NCI-H524 (cell line): ENCODE measurements at places on chromosomes 4 and X.

DNA sequence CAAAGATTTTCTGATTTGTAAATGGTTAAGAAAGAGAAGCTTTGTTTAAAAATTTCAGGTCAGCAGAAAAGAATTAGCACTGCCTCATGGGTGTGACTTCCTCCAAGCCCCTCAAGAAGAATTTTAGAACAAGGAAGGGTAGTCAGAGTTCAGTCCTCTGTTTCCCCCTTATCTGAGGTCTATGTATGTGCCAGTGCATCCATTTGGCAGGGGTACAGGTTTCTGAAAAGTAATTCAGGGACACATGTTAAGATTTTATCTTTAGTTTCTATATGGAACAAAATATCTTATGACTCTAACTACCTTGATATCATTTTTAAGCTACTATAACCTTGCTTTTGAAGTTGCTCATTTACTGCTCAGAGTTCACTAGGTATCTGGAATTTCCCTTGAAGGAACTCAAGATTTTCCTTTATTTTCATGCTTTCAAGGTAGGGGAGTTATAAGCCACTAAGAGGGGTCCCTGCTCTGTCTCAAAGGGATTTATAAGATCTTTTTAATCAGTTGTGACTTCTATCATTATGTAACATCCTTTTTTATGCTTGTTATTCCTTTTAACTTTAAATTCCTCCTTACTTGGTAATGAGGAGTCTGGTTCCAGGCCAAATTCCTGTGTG is 24.4 kb upstream of the PLK4 start:
- no peak for DNase-seq

GRCh38 chr4:108166441-108167315 is 2.1 kb downstream of the LEF1 start:
- DNase-seq: peak; percentile 31

- DNase-seq: no peak
Measured at GRCh38 chrX:130103605-130104004, 6.7 kb downstream of the ELF4 start.

DNA sequence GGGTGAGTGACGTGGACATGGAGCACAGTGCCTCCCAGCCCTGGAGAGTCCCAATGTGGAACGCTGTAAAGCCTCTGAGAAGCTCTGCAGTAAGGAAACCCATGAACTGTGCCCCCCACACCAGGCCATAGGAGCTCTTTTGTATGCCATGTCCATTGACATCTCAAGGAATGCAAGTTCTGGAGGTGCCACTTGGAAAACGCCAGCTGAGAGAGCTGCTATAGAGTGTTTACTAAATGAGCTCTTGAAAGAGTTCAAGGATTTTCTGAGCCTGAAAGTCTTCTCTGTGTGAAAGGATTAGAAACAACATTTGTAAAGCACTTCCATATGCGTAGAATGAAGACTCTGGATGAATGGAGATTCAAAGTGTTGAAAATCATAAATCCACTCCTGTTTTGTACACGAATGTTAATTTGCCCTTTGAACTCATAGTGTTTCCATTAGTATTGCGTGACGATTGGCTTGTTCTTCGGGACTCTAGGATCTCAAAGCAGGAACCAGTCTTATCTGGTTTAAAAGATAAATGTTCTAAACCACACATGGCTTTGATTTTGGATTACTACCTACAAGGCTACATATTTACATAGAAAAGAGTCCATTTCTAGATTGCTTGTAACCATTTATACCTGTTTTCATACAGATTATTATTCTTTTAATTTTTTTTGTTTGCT is 41.8 kb upstream of the STOX2 start:
- no peak for DNase-seq

- DNase-seq: no peak
Measured at GRCh38 chrX:111167334-111167733, 71.3 kb downstream of the PAK3 start.

GRCh38 chrX:120136840-120137239 is 21.1 kb upstream of the RHOXF1 start:
- DNase-seq: no peak

DNA sequence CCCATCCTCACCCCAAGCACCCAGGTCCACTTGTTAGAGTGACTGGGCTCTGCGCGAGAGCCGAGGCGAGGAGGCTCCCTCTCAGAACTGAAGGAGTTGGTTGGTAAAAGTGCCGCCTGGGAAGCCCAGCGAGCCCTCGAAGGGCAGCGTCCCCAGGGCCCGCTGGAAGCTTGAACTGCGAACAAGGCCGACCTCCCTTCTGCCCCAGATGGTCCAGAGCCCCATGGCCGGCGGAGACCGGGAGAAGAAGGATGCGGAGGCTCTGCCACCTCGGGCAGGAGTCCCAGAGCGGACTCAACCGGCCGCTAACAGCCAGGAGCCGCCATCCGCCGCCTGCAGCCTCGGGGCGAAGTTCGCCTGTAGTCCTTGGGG is 116.3 kb upstream of the TEX13C start:
- DNase-seq: peak; percentile 37

DNA sequence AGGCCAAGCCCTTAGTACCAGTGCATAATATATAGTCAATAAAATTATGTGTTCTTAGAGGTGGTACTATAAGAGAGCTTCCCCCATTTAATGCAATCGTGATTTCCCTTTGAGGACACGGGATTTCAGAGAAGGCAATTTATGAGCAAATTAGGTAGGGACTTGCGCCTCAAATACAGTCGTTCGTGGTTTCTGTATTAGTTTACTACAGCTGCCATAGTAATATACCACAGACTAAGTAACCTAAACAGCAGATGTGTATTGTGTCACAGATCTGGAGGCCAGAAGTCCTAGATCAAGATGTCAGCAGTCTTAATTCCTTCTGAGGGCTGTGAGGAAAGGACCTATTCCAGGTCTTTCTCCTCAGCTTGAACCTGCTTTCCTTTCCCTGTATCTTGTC is 1.5 kb upstream of the PUDP start:
- no peak for DNase-seq

DNA sequence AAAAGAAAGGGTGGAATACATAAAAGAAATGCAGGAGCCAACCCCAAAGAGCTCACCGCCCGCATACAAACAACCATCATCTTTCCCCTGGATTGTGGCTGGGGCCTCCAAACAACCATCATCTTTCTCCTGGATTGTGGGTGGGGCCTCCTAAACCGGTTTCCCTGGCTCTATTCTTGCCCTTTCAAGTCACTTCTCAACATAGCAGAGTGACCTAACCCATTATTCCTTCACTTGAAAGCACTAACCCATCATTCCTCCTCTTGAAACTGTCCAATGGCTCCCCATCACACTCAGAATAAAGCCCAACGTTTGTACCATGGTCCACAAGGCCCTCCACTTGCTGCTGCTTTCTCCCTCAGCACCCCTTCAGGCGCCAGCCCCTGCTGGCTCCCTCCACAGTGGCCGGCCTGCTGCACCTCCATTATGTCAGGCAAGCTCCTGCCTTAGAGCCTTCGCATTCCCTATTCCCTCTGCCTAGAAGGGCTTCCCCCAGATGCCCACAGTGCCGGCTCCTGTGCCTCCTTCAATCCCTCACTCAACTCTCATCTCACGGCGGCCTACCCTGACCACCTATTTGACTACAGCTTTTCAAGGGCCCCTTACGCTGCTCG is 24.1 kb downstream of the SMIM43 start:
- DNase-seq: no peak

GRCh38 chrX:38081909-38082308 is 75.6 kb downstream of the SYTL5 start:
- no peak for DNase-seq

DNA sequence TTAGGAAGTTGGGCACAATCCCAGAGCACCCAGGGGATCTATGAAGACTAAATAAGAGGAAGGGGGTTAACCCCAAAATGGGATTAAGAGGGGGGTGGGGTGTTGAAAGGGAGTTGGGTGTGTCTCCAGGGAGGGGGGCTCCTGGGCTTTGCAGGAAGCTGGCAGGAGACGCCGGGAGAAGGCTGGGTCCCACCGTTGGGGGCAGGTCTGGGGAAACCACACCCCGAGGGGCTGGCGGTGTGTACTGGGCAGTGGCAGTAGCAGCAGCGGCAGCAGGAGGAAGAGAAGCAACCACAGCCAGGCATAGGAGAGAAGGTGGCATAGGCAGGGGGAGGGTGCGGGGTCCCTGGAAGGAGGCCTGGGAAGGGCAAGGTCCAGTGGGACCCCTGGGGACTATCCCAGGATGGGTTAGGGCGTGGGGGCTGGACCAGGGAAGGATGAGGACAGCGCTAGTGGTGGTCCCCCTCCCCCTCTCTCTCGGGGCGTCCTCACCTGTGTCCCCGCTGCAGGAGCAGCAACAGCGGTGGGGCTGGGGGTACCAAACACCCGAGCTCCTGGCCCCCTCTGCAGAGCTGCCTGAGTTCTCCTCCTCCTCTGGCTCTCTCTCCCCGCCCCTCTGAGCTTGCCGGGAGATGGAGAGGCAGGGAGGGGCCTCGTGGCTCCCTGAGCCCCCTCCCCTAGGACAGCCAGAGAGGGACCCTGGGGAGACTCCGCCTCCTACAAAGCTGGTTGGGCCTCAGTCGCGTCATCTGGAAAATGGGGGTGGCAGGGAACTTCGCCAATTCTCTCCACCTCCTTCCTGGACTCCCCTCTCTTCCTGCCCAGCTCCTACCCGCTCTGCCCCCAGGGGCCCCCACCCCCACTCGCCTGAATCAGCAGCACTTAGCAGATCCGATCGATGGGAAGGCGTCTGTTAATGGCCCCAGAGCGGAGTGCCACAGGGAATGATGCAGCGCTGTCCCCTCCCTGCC is at the start of gene KCND1:
KCND1 (minus strand) TSS at position 596 of the 971 bp plus-strand sequence. CDS start 1,573 bp downstream, outside the sequence.
- DNase-seq: no peak

- DNase-seq: no peak
Measured at GRCh38 chrX:31508338-31508737, 436.5 kb upstream of the FTHL17 start.
